Hepatocyte (in vitro differentiated cells): ENCODE measurements at places on chromosomes 3 and 15.

- DNase-seq = no peak
Observed at GRCh38 chr3:197320582-197320981, 22.2 kb upstream of the DLG1 start.

- no peak for DNase-seq
Observed at GRCh38 chr3:139260041-139260486, 83.8 kb upstream of the MRPS22 start.

DNA sequence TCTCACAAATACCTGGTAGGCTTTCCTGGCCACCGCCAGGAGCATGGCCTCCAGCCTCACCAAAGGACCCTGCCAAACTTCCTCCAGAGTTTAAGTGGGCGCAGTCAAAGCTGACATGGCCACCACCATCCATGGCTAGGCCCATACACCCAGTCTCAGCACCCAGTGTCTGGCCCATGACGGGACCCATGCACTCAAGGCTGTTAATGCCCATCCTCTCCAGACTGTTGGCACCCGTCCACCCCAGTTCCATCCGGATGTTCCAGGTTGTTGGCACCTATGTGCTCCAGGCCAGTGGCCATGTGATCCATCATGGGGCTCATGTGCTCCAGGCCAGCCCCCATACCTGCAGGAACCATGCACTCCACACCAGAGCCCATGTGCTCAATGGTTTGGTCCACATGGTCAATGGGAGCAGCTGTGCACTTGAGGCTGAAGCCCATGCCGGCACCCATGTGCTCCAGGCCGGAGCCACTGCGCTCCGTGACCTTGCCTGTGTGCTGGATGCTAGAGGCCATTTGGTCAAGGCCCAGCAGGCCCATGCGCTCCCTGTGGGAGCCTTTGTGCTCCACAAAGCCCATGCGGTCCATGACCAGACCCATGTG lies 20.4 kb downstream of the CTDSPL2 start:
- no peak for DNase-seq

DNA sequence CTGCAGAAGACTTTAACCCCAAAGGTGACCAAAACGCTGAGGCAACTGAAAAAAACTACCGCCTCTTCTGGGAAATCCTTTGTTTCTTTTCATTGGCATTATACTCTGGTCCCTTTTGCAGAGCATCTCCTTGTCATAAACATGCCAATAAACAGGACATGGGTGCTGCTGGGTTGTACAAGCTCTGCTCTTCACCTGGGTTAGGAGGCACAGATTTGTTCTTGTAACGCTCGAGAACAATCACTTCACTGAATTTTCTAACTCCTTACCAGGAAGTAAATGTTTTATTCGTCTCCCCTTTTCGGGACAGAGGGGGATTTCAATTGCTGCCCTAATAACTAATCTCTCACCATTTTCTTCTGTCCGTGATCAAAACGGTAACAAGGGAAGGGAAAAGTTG lies 1.3 kb downstream of the PLCH1 start:
- DNase-seq = no peak

- no peak for DNase-seq
Observed at GRCh38 chr15:83288381-83288801, 3.9 kb upstream of the BNC1 start.

- DNase-seq = no peak
Observed at GRCh38 chr3:77606372-77606771, 566.5 kb downstream of the ROBO2 start.

GRCh38 chr3:99817047-99817436 lies 620 bp upstream of the CMSS1 start:
- DNase-seq = no peak

DNA sequence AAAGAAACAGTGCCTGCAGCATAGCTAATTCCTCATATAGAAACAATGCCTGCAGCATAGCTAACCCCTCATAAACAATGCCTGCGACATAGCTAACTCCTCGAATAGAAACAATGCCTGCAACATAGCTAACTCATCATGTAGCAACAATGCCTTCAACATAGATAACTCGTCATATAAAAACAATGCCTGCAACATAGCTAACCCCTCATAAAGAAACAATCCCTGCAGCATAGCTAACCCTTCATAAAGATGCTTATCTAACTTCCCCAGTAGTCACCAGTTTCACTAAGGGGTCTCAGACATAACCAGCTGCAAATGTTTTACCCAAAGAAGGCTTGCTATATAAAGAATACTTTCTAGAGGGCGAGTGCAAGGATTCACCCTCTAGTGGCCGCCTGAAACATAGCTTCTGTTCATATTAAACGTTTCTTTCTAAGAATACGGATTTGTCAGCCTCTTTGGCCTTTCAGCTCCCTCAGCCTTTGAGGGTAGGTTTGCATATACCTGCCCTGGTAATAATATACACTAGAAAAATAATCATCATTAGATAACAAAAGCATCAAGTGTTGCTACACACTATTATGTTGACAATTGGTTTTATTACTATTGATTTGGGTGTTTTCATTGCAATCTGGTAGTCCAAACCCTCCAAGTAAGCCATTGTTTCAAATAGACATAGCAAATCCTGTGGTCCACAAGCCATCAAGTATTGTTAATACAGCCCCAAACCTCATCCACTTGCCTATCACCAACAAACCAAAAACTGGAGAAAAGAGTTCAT lies 44.4 kb upstream of the FAN1 start:
- DNase-seq = peak; percentile 54

GRCh38 chr15:75363786-75364185 lies 4.6 kb downstream of the MAN2C1 start:
- DNase-seq = no peak

DNA sequence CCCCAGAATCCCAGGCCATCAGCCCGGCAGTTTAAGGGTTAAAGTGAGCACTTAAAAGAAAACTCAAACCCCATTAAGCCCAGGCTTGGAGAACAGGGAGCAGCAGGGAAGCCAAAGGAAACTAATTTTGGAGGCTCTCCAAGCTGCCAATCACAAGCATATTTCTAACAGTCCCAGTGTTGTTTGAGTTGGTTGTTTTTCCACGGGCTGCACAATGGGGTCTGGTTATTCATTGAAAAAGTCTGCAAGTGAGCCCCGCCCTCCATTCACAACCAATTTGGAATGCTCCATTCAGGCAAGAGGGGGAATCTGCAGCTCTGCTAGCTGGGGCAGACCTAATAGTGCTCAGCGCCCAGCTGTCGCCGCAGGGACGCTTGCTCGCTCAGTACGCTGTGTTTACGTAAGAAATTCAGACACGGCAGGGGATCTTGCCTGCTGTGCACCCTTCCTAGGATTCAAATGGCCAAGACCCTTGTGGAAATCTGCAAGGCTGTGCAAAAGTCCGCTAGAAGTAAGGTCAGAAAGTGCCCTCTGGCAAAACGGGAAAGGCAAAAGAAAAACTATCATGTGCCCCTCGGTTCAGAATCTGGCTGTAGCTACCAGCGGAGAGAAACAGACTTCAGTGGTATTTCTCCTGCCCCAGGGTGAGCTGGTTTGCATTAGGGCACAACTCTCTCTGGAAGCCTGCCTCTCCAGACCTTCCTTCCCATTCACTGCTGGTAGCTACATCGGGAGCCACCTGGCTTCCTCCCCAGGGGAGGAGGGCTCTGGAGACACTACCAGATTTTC lies 11.0 kb downstream of the ETV5 start:
- peak; percentile 87 for DNase-seq

DNA sequence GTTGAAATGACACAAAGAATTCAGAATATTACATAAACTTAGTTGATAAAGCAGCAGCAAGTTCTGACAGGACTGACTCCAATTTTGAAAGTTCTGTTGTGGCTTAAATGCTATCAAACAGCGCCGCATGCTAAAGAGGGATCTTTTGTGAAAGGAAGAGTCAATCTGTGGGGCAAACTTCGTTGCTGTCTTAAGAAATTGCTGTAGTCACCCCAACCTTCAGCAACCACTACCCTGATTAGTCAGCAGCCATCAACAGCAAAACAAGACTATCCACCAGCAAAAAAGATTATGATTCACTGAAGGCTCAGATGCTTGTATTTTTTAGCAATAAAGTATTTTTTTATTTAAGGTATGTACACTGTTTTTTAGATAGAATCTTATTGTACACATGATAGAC lies 14.2 kb downstream of the CRBN start:
- DNase-seq = no peak

- DNase-seq = peak; percentile 18
Observed at GRCh38 chr3:51581524-51581923, 43.0 kb downstream of the RAD54L2 start.

DNA sequence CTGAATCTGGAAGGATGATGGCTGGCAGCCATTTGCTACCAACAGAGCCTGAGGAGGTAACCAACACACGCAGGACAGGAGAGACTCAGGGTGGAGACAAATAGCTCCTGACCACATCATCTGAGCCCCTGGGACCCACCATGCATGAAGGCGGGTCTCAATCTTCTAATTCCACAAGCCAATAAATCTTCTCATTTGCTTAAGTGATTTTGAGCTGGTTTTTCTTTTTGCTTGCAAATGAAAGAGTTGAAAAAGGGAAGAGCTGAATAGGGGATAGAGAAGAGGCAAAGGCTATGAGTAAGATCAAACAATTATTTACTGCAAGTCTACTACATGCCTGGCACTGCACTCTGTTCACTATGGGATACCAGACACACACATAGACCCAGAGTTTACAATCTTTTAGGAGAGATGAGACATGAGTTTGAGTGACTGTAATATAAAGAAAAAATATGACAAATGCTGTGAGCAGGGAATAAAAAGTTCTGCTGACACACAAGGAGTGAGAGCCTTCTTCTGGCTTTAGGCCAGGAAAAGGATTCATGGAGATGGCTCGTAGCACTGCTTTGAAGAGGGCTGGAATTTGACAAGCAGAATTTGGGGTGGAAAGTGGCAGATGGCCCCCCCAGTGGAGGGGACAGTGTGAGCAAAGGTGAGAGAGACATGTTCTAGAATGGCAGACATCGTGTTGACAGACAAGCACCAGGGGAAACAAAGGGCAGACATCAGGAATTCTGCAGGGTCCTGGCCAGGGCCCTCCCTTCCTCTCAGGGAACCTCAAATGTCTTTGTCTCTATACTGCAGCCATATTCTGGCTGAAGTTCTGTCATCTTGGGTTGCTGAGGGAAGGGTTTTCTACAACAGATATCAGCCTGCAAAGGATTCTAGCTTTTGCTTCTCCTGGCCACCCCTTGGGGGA lies 69.8 kb upstream of the WNT5A start:
- DNase-seq = no peak

GRCh38 chr15:36645106-36645505 lies 65.7 kb downstream of the CDIN1 start:
- DNase-seq = no peak

DNA sequence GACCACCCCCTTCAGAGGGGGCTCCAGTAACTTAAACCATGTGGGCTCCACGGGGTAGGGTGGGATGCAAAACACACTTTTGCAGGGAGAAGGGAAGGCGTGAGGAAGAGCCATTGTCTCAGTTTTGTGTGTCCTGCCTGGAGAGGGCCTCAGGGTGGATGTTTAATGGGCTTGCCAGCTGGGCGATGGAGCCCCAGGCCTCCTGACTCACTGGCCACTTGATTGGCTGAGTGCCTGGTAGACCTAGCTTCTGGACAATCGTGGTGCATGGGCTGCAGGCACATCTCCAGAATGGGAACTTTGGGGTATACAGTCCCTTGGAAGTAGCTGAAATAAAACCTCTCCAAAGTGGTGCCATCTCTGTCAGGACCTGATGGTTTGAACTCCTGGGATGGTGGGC lies 118.3 kb upstream of the MRPS22 start:
- DNase-seq = no peak

- peak; percentile 32 for DNase-seq
Observed at GRCh38 chr3:43522727-43523362, 99.0 kb downstream of the ANO10 start.

DNA sequence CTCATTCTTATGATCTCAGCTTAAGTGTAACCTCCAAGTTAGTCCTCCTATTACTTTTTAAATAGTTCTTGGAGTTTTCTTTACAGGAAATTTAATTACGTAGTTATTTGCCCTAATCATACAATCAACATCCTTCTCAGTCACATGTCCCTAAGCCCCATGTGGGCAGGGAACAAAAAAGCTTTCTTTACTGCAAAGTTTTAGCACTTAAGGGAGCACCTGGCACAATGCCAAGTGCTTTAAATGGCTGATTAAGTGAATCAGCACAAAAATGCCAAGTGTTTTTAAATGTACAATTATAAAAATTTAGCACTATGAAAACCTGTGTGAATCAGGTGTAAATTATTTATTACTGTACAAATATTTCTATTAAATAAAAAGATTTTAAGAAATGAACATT lies 445.3 kb downstream of the C3orf38 start:
- DNase-seq = peak; percentile 9

- no peak for DNase-seq
Observed at GRCh38 chr3:9467451-9467850, 70.0 kb downstream of the SETD5 start.

GRCh38 chr3:80767604-80768003 lies 993.8 kb downstream of the GBE1 start:
- DNase-seq = no peak

GRCh38 chr3:27802849-27803248 lies 80.7 kb upstream of the EOMES start:
- DNase-seq = no peak

DNA sequence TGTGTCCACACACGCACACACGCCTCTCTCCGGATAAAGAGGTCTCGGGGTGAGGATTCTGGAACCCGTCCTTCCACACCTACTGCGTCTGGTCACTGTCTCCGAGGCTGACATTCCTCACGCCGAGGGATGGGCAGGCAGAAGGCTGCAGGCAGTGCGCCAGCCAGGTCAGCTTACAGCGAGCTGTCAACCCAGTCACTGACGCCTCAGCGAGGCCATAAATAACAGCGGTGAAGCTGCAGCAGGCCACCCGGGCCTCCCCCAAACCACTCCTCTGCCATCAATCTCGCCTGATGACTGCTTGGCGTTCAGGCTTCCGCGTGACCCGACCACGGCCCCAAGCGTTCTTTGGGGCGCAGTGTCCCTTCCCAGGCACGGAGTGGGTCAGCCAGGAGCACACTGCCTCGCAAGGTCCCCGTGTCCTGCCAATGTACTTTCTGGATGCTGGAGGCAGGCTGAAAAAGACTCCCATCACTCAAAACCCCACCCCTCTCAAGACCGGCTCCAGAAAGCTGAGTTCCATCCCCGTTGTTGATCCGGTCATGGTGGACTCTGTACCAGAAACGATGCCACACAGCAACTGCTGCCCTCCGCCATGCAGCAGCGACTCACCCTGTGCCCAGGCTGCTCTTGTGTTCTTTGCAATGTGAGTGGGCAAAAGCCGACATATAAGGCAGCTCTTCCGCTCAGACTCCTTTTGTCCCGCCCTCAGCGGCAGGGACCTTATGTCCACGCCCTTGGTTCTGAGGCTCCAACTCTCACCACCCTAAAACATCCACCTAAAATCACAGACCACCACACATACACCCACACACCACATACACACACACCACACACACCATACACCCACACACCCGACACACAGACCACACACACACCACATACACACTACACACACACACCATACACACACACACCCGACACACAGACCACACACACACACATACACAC lies 27.1 kb downstream of the CPN2 start:
- DNase-seq = peak; percentile 89

GRCh38 chr3:39383881-39384664 lies 903 bp downstream of the SLC25A38 start:
- DNase-seq = peak; percentile 99
